ENCODE measurements at places on chromosomes 13 and 19. TPM values are rescaled to one million over a fixed set of nuclear protein-coding genes. Genes with fewer than 3 reads are reported as not detected.
A peak's percentile ranks its signal among the peaks of the same experiment; 100 is the strongest.

IGFL3 gene
- total RNA-seq: not detected

ZNF486 gene
- total RNA-seq: 6.9 TPM

ZNF234 gene
- total RNA-seq: 11.9 TPM

SIX5 gene
- 0.90 TPM for total RNA-seq

CHST8 gene
- total RNA-seq: not detected

HCN2 gene
- total RNA-seq: 0.72 TPM

GRCh38 chr19:5837761-5838352 lies 1.6 kb downstream of the FUT6 start:
- H3K36me3 ChIP-seq: no peaks in the 10 kb centered on the region
- no peak overlapping the region for H3K4me3 ChIP-seq

GRCh38 chr13:48549658-48550057 lies 16.8 kb upstream of the RCBTB2 start:
- H3K4me3 ChIP-seq: no peak overlapping the region
- no peaks in the 10 kb centered on the region for H3K36me3 ChIP-seq
- DNase-seq: no peak
- H3K4me1 ChIP-seq: no peaks in the 10 kb centered on the region

DNA sequence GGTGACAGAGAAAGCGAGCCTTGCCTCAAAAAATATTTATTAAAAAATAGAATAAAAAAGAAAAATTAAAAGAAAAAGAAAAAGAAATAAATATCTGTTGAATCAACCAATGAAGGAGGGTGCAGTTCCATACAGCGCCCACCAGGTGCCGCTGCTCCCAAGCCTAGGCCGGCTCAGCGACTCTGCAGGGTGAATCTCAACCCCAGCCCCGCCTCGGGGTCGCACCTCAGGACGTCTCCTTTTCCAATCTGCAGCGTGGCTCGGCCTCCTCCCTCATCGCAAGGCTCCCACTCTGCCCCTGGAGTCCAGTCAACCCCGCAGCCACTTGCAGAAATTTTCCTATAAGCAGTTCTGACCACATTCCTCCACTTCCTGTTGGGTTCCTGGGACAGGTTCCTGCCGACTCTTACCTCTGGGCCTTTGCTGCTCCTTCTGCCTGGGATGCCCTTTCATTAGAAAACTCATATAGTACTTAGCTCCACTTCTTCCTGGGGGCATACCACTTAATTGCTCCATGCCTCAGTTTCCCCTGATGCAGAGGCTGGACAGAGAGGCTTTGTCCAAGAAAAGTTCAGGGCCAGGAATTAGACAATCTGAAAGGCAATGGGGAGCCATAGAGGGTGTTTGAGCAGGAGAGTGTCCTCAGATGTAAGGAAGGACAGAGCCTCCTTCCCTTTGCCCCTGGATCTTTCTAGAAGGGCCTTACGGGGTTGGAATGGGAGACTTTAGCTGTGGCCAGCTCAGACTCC lies 24.3 kb downstream of the NFILZ start:
- peak; percentile 27 for DNase-seq
- peaks cover 3% of the 10 kb centered on the region for H3K27me3 ChIP-seq
- no peaks in the 10 kb centered on the region for H3K36me3 ChIP-seq
- H3K4me3 ChIP-seq: no peak overlapping the region
- H3K27ac ChIP-seq: no peak overlapping the region
- no peaks in the 10 kb centered on the region for H3K4me1 ChIP-seq

- peaks cover 8% of the 10 kb centered on the region for H3K4me1 ChIP-seq
- DNase-seq: peak; percentile 93
- no peaks in the 10 kb centered on the region for H3K27me3 ChIP-seq
- H3K36me3 ChIP-seq: peaks cover 41% of the 10 kb centered on the region
Measured at GRCh38 chr19:45613926-45614725, 12.1 kb upstream of the GPR4 start.

GRCh38 chr19:43610493-43610892 lies 1.4 kb upstream of the SRRM5 start:
- no peak overlapping the region for H3K27ac ChIP-seq
- no peaks in the 10 kb centered on the region for H3K4me1 ChIP-seq
- peak; percentile 7 for DNase-seq
- H3K4me3 ChIP-seq: no peak overlapping the region
- no peaks in the 10 kb centered on the region for H3K27me3 ChIP-seq
- peaks cover 33% of the 10 kb centered on the region for H3K36me3 ChIP-seq

- H3K36me3 ChIP-seq: no peaks in the 10 kb centered on the region
- no peak for DNase-seq
- no peaks in the 10 kb centered on the region for H3K4me1 ChIP-seq
- no peak overlapping the region for H3K4me3 ChIP-seq
Measured at GRCh38 chr13:85287528-85287927, 511.7 kb downstream of the SLITRK6 start.

DNA sequence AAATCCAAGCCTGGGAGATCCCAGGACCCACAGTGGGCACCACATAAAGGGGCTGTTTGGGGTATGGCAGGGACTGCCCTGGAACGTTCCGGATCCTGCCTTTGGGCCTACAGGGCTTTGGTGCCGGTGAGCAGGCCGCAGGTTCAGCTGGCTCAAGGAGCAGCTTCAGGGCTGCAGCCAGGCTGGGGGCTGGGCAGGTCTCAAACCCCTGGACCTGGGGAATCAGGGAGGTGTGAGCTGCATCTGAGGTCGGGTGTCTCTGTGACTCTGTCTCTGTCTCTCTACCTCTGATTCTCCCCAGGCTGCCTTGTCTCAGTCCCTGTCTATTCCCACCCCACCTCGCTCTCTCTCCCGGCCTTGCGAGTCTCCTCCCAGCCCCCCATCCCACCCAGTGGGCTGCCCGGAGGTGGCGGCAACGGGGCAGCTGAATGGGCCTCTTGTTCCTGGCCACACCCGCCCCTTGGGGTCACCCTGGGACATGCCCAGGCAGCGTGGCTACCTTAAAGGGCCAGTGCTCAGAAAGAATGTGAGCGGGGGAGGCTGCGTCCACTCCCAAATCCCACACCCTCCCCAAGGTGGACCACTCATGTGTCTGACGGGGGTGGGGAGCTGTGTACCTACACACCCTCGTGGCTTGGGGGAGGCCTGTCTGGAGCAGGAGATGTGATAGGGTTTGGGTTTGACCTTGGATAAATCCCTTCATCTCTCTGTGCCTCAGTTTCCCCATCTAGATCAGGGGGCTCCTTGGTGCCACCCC lies 31.1 kb downstream of the NFIC start:
- no peak overlapping the region for H3K4me3 ChIP-seq
- no peaks in the 10 kb centered on the region for H3K27me3 ChIP-seq
- no peak for DNase-seq
- H3K4me1 ChIP-seq: peaks cover 17% of the 10 kb centered on the region
- H3K27ac ChIP-seq: peak overlapping the region; percentile 26

DNA sequence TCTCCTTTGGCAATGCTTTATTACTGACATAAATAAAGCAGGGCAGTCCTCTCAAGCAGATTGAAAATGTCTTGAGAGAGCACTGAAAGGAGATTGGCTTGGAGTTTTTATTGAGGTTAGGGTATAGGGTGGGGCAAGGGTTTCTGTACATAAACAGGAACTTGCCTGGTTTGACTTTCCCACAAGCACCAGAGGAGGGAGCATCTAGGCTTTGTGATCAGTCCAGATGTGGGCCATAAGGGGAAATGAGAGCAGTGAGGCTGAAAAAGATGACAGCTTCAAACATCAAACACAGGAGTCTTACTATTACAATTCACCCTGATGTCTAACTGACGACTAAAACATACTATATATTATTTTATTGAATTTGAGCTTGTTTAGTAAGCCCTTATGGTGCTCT lies 260.9 kb downstream of the MTUS2 start:
- no peak overlapping the region for H3K27ac ChIP-seq
- H3K36me3 ChIP-seq: no peaks in the 10 kb centered on the region
- H3K4me3 ChIP-seq: no peak overlapping the region

GRCh38 chr19:13804830-13805683 lies 9.8 kb downstream of the ZSWIM4 start:
- no peaks in the 10 kb centered on the region for H3K27me3 ChIP-seq
- H3K36me3 ChIP-seq: peaks cover 47% of the 10 kb centered on the region
- no peak overlapping the region for H3K27ac ChIP-seq
- no peaks in the 10 kb centered on the region for H3K4me1 ChIP-seq
- H3K4me3 ChIP-seq: no peak overlapping the region

DNA sequence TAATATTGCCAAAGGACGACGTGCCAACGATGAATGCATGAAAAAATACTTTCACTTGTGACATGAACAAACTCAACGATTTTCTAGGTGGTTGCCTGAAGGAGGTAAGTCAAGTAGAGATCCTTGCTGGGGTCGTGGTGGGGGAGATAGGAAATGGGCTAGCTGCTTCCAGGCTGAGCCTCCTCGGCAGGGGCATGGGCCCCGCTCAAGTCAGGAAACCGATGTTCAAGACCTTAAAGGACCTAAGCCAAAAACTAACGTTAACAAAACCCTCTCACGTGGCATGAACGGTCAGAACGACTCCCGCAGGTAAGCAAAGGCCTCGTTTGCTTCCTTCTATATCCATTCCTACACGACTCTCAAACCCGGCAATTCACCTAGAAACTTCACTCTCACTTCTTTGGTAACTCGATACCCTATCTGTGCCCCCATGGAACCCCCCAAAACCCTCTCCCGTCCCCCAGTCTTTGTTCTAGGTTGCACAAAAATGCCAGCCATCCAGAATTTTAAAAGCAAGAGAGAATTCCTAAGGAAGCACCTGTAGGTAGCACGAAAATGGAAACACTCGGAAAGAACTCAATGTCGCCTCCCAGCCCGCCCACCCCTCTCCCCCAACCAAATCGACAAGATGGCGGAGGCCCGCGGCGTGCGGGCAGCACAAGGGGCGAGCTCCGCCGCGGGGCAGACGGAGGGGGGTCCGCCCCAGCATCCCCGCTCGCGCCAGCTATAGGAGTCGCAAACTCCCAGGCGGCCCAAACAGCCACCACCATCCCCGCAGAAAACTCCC lies 13.6 kb downstream of the ACP4 start:
- no peak for DNase-seq
- no peaks in the 10 kb centered on the region for H3K27me3 ChIP-seq
- H3K4me3 ChIP-seq: peak overlapping the region; percentile 61
- H3K36me3 ChIP-seq: peaks cover 18% of the 10 kb centered on the region
- peak overlapping the region; percentile 38 for H3K27ac ChIP-seq

GRCh38 chr13:25910991-25911419 lies 140.8 kb downstream of the SHISA2 start:
- H3K27ac ChIP-seq: no peak overlapping the region
- no peaks in the 10 kb centered on the region for H3K36me3 ChIP-seq
- DNase-seq: no peak
- no peaks in the 10 kb centered on the region for H3K4me1 ChIP-seq
- no peak overlapping the region for H3K4me3 ChIP-seq

GRCh38 chr13:76886292-76887075 lies at the start of gene KCTD12:
TSS of gene KCTD12 (minus strand) at chr13:76886405. CDS start at chr13:76886148, 257 bp downstream.
- H3K4me3 ChIP-seq: peak within 1 kb of the TSS; percentile 67
- peak; percentile 73 for DNase-seq
- no peaks in the 10 kb centered on the region for H3K27me3 ChIP-seq
- no peaks in the 10 kb centered on the region for H3K36me3 ChIP-seq

- H3K4me3 ChIP-seq: no peak overlapping the region
- H3K27me3 ChIP-seq: no peaks in the 10 kb centered on the region
- H3K27ac ChIP-seq: no peak overlapping the region
- H3K36me3 ChIP-seq: no peaks in the 10 kb centered on the region
Measured at GRCh38 chr13:102273111-102273510, 128.7 kb downstream of the FGF14 start.

DNA sequence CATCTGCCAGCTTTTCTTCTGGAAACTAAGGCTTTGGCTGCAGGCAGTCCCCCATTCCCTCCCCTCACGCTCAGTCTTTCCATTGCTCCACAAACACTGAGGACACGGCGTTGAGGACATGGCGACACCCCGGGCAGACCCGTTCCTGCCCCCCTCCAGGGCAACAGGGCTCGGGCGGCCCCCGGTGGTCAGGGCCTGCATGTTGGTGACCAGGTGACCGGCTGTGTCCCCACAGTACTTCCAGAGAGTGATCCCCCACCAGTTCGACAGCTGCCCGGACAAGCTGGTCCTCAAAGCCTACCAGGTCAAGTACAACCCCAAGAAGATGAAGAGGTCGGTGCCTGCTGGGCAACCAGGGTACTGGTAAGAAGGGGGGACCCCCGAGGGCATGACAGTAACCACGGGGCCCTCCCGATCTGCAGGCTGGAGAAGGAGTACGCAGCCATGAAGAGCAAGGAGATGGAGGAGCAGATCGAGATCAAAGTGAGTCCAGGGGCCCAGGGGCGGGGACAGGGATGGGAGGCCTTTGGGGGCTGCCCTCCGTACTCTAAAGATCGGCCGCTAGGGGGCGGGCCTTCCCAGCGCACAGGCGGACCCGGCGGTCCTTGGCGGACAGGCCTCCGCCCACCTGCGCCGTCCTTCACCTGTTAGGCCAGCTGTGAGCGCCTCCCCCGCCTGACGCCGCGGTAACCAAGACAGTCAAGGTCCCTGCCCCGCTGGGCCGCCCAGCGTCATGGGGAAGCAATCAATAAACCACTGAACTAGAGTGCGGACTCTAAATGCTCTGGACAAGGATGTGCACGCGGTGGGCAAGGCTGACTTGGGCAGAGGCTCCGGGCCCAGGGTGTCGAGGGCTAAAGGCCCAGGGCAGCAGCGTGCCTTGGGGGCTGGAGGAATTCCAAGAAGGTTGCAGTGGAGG lies 21.1 kb downstream of the PRR36 start:
- DNase-seq: peak; percentile 41
- H3K27me3 ChIP-seq: no peaks in the 10 kb centered on the region
- no peaks in the 10 kb centered on the region for H3K36me3 ChIP-seq
- H3K4me1 ChIP-seq: peaks cover 6% of the 10 kb centered on the region
- H3K27ac ChIP-seq: no peak overlapping the region

- no peak for DNase-seq
- H3K4me3 ChIP-seq: no peak overlapping the region
- no peaks in the 10 kb centered on the region for H3K36me3 ChIP-seq
- H3K4me1 ChIP-seq: peaks cover 18% of the 10 kb centered on the region
Measured at GRCh38 chr13:113922412-113923118, 51.3 kb downstream of the C13orf46 start.

GRCh38 chr13:23288564-23288963 lies 107.8 kb downstream of the SGCG start:
- no peak overlapping the region for H3K4me3 ChIP-seq
- H3K27me3 ChIP-seq: peaks cover 1% of the 10 kb centered on the region
- no peaks in the 10 kb centered on the region for H3K36me3 ChIP-seq
- no peak overlapping the region for H3K27ac ChIP-seq

DNA sequence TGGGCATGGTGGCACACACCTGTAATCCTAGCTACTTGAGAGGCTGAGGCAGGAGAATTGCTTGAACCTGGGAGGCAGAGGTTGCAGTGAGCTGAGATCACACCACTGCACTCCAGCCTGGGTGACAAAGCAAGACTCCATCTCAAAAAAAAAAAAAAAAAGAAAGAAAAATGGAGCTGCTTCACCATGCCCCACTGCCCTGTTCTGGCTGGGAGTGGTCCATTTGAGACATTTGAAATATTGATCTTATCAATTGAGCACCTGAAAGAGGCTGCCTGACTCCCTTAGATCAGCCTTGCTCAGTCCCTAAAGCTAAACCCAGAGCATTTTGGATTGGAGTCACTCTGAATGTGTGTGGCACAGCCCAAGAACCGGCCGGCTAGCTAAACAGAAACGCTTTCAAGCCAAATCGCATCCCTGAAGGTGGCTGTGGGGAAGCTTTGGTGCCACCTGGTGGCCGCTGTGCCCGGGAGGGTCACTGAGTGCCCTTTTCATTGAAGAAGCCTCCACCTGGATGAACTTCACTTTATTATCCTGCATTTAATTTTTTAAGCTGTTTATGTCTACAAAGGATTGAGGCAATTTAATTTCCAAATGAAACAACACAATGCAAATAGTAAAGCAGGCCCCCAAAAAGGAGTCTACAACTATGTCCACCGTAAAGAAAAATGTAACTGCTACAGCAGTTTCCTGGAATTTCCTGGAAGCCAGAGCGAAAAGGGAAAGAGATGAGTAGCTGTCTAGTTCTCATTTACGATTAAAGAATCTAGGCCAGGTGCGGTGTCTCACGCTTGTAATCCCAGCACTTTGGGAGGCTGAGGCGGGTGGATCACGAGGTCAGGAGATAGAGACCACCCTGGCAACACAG lies 53.1 kb upstream of the SERPINE3 start:
- H3K4me3 ChIP-seq: no peak overlapping the region
- no peak overlapping the region for H3K27ac ChIP-seq
- H3K27me3 ChIP-seq: peaks cover 18% of the 10 kb centered on the region
- peak; percentile 43 for DNase-seq
- no peaks in the 10 kb centered on the region for H3K4me1 ChIP-seq

All from IMR-90 (cell line).